ENCODE measurements at places on chromosomes 3 and 15.

GRCh38 chr15:88909956-88910831, 3.0 kb downstream of the MFGE8 start:
- no peak for DNase-seq

DNA sequence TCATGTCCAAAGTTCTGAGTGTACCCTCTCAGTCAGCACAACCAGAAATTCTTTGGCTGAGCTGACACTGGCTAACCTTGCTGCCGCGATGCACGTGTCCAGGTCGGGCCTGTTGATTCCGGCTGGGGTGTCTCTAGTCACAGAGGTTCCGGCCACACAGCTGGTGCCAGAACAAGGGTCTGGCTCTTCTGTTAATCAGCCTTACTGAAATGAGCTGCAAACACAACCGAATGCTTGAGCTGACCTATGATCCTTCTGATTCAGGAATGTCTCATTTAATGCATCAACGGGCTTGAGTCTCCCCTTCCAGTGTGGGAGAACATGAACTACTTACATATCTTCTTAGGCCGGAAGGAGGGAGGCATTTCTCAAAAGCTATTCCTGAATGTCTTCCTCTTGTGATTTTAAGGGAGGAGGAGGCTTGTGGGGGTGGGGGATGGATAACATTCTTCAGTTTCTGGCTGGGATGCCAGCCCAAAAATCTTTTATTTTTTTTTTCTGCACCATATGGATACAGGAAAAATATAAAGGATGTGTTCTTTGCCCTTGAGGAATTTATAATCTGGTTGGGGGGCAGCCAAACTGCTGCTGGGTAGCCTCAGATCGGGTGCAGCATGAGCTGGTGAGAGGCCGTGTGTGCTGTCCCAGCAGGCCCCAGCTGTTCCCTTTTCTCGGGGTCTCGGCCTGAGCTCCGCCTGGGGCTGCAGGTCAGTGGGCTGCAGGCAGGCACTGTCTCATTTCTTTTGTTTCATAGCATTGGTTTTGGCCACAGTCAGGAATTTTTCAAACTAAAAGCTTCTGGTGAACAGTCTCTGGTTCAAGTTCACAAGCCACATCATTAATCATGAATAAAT, 319.1 kb upstream of the TBL1XR1 start:
- DNase-seq: no peak

- DNase-seq: peak; percentile 14
Measured at GRCh38 chr3:83946554-83946953, 1012.2 kb upstream of the CADM2 start.

GRCh38 chr15:75661100-75661755, 13.5 kb downstream of the SNX33 start:
- DNase-seq: no peak

GRCh38 chr3:128392021-128392420, 74.7 kb downstream of the DNAJB8 start:
- no peak for DNase-seq

GRCh38 chr15:80162059-80162554, 9.3 kb downstream of the FAH start:
- no peak for DNase-seq

DNA sequence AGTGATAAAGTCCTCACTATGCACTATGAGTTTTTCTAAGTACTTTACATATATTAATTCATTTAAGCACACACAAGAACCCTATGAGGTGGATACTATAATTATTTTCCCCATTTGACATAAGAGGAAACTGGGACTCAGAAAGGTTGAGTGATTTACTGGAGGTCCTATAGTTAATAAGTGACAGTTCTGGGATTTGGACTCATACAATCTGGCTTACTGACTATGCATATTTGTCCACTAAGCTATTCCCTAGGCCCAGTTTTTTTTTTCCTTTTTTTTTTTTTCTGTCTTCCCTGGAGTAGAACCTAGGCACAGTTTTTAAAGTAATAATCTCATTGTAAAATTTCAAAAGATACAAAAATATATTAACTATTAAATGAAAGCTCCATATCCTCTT, 6.3 kb upstream of the RTP2 start:
- DNase-seq: no peak

GRCh38 chr3:52636673-52637072, 49.0 kb downstream of the PBRM1 start:
- peak; percentile 3 for DNase-seq

- no peak for DNase-seq
Measured at GRCh38 chr15:68555679-68556037, 23.1 kb upstream of the CORO2B start.

DNA sequence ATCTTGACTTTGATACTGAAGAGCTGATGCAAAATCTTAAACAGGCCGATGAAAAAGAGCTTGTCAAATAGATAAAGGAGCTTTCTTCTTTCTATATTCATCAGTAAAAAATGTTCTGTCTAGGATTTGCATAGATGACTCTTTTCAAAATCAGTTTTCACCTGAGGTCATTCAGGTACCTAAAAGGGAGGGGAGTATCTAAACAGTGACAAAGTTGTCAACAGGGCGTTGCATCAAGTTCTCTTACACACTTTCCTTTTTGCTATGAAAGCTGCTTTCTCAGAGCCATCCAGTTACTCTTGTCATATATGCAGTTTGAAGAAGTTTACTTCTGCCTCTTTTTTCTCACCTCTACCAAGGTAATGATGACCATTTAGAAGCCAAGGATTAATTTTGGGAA, 60.0 kb downstream of the AKAP13 start:
- DNase-seq: no peak

- no peak for DNase-seq
Measured at GRCh38 chr3:97884586-97885123, 62.8 kb downstream of the CRYBG3 start.

GRCh38 chr15:37537802-37538201, 396.6 kb upstream of the TMCO5A start:
- no peak for DNase-seq

DNA sequence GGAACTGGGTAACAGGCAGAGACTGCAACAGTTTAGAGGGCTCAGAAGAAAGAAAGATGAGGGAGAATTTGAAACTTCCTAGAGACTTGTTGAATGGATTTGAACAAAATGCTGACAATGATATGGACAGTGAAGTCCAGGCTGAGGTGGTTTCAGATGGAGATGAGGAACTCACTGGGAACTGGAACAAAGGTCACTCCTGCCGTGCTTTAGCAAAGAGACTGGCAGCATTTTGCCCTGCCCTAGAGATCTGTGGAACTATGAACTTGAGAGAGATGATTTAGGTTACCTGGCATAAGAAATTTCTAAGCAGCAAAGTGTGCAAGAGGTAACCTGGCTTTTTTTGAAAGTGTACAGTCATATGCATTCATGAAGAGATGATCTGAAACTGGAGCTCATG, 11.7 kb downstream of the EIF5A2 start:
- DNase-seq: no peak

- no peak for DNase-seq
Measured at GRCh38 chr3:106673926-106674569, 703.2 kb upstream of the CCDC54 start.

- DNase-seq: no peak
Measured at GRCh38 chr3:42658771-42659390, 5.4 kb downstream of the ZBTB47 start.

DNA sequence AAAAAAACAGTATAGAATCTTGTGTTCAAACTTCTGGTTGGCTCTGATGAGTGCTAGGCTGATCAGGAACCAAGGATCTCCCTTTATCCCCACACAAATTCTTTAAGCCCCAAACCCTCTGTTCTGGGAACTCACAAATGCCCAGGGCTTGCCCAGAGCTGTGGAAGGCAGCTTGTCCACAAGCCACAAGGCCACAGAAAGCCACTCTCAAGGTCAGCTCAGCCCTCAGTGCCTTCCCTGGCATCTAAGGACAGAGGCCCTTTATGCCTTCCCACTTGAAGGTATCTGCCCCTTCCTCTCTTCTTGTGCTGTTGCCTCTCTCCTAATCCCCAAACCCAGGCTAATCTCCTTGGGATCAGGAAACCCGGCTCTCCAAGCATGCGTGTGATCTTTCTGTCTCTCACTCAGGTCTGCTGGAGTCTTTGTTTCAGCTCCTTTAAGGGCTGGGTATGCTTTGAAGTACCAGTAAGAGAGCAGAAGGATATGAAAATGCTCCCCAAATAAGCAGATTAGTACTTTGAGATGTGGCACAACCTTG, 145.0 kb upstream of the TRIM42 start:
- no peak for DNase-seq

GRCh38 chr15:38687340-38687739, 122.7 kb upstream of the RASGRP1 start:
- no peak for DNase-seq

- DNase-seq: no peak
Measured at GRCh38 chr3:44991326-44991725, 15.3 kb downstream of the EXOSC7 start.

DNA sequence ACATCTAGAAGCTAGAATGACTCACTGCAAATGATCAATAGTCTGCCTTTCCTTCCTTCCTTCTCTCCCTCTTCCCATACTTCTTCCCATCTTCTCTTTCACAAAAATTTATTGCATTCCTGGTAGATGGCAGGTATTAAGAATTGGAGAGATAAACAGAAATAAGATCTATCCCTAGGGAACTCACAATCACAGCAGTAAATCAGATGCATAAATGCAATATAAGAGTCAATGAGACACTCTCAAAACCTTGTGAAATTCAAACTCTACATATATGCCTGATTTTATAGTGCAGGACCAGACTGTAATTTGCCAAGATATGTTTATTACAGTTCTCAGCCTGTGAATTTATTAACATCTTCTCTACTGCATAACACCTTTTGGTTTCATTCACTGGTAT, 78.3 kb upstream of the ARL6 start:
- no peak for DNase-seq

GRCh38 chr3:62574266-62574898, 201.0 kb upstream of the FEZF2 start:
- no peak for DNase-seq

- no peak for DNase-seq
Measured at GRCh38 chr15:28128031-28128430, 28.9 kb upstream of the OCA2 start.

- peak; percentile 79 for DNase-seq
Measured at GRCh38 chr15:76330080-76330680, 6.4 kb upstream of the ISL2 start.
